ENCODE measurements at places on chromosomes 7 and 10.
A peak's percentile ranks its signal among the peaks of the same experiment; 100 is the strongest.

DNA sequence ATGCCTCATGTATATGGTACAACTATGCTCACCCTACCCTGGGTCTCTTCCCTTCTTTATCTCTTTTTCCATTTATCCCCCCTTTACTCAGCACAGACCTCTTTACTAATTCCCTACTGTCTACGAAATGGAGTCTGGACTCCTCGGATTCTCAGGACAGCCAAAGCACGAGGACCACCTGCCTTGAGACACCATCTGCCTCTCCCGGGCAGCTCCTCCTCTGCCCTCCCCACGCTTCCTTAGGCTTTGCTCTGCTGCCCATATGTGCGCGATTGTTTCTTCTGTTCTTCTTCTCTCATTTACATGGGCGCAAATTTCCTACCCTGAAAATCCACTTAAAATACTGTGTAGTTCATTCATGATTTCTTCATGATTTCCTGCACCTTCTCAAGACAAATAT lies 62.7 kb upstream of the STK17A start:
- DNase-seq: no peak

GRCh38 chr10:86506499-86506898 lies 15.1 kb downstream of the WAPL start:
- DNase-seq: no peak

GRCh38 chr7:28754027-28754426 lies 204.1 kb downstream of the TRIL start:
- no peak for DNase-seq

- no peak for DNase-seq
Observed at GRCh38 chr10:62084451-62084850, 183.0 kb downstream of the ARID5B start.

- no peak for DNase-seq
Observed at GRCh38 chr10:74612195-74612594, 214.2 kb upstream of the KAT6B start.

DNA sequence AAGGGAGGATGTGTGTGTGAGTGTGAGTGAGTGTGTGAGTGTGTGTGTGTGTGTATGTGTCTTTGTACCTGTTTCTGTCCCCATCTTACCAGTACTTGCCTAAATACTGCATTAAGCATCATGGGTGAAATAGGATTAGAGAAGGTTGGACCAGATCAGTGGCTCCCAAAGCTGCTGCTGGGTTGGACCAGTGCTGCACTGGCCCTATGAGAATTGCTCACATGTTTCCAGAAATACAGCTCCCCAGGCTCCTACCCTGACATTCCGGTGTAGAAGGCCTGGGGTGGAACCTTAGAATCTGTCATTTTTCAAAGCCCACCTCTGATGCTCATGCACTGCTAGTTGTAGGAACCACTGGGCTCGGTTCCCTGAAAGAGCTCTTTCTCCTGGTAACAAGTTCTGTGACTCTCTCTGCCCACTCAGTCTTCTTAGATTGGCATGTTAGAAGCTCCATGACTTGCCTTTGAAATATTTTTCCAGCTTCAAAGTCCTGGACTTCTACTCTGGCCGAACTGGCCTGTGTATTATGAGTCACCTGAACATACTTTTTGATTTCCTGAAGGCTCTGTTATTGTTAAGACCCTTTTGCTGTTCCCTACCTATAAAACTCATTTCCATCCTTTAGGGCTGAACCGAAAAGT lies 224.7 kb downstream of the CUX1 start:
- DNase-seq: no peak

DNA sequence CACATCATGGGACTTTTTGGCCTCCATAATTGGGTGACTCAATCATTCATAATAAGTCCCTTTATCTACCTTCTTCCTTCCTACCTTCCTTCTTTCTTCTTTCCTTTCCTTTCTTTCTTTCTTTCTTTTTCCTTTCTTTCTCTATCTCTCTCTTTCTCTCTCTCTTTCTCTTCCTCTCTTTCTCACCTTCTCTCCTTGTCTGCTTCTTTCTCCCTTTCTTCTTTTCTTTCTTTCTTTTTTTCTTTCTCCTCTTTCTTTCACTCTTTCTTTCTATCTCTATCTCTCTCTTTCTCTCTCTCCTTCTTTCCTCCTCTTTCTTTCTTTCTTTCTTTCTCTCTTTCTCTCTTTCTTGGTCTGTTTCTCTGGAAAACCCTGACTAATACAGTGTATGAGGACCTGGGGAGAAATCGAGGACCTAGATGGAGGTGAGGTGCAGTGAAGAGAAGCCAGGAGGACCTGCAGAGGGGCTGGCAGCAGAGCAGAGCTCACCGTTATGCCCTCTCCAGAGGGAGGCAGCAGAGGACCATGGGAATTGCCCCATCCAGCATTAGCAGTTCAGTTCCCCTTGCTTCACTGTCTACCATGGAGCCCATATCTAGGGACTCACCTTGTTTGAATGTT lies 52.7 kb upstream of the BTRC start:
- DNase-seq: no peak

GRCh38 chr10:493391-494148 lies 195.9 kb downstream of the DIP2C start:
- DNase-seq: no peak

DNA sequence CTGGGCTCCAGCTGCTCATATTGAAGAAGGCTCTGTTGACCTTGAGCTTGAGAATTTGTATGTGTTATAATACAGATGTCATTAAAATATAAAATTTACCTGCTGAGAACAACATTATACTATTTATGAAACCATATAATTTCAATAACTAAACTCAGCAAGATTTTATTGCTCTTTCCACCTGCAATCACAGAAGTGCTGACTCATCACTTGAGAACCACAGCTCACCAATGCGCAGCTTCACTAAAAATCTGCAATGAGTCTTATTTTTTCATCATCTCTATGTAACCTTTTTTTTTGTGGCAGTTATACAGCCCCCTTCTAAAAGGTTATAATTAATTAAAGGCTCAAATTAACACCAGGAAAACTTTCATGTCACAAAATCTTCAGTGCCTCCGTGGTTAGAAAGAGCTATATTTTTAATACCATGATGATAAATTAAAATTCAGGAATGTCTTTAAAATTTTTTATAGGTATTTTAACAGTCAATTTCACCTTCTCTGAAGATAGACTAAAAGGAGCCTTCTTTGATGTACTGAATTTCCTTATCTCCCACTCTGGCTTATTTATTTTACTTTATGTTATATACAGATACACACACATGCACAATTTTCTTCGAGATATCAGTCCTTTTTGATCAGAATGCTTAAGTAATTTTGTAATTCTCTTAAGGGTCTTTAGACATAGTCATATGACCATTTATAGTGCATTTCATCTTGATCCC lies 102.7 kb downstream of the EVX1 start:
- no peak for DNase-seq

DNA sequence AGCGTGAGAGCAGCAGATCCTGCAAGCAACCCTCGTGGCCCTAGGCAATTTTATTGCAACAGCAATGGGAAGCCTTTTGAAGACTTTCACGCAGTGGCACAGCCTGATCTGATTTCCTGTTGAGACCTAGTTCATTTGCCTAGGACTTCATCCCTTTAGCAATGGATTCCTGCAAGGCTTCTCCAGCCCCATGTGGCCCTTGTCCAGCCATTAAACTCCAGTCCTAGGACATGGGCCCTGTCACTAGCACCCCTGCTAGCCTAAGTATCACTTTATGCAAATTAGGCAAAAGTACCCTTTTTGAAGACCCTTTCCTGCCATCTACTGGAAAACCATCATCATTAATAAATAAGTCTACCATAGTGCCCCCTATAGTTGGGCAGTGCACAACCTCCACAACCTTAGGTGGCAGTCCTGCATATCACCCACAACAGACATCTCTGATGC lies 379.4 kb downstream of the GALNT17 start:
- no peak for DNase-seq

DNA sequence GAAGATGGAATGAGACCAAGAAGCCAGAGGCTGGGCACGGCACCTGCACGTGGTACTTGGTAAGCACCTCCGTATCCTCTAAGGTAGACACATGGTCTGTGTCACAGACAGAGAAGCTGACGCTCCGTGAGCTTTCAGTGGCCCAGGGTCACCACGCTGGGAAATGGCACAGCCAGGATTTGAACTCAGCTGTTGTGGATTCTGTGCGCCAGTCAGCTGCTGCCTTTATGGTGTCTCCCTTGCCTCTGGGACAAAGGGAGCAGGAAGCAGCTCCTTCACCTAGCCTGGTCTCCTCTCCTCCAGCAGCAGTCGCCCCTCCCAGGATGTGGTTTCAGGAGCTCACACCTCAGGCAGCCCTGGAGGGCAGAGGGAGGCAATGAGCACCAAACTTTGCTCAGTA lies 110.8 kb downstream of the ARHGAP22 start:
- DNase-seq: no peak

DNA sequence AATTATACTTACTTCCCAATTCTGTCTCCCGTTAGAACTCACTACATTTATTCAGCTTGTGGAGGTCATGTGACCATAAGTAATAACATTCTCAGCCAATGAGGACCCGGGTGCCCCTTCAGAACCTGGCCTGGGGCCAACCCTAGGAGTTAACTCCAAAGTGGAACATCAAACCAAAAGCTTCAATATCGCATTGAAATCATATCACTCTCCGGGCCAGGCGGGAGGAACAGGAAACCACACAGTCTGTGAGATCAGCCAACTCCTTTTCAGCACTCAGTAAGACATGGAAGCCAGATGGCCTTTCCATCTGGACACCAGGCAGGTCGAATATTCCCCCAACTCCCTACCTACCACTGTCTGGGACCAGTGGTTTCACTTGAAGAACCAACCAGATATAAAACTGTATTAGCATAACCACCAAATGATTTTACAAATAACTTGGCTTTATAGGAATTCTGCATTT lies 5.5 kb downstream of the CREB3L2 start:
- peak; percentile 79 for DNase-seq

DNA sequence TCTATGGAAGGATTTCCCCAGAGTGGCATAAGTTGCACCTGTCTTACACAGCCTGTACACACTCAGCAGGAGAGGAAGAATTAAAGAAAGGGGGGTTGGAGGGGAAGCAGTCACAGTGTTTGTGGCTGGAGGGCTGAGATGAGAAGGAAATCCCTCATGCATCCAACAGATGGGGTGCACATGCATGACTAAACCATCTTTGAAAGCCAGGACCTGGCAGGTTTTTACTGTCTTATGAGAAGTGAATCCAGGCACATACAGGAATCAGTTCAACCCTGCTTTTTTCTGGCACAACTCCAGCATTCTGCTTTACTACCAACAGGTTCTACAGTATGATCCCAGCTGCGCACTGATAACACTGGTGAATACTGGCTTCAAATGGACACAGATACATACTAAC lies 107.7 kb downstream of the CACNA2D1 start:
- DNase-seq: peak; percentile 77

GRCh38 chr7:5636446-5636835 lies 145.0 kb downstream of the RNF216 start:
- DNase-seq: no peak

DNA sequence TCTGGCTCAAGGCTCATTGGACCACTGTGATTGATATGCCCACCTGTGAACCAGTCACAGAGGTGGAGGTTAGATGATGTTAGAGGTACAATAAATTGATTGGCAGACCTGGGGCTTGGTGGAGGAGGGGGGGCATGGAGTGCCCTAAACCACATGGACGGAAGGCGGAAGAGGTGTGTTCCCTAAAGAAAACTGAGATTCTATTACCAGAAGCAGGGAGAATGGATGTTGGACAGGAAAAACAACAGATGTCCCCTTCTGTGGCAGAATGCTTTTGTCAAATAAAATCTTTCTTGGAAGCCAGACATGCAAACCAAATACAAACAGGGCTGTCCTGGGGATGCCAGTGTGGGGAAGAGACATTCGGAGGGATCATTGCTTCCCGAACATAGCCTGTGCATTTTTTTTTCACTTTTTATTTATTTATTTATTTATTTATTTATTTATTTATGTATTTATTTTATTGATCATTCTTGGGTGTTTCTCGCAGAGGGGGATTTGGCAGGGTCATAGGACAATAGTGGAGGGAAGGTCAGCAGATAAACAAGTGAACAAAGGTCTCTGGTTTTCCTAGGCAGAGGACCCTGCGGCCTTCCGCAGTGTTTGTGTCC lies 433.9 kb downstream of the RPS24 start:
- no peak for DNase-seq

GRCh38 chr7:92988051-92988450 lies 129.7 kb downstream of the SAMD9 start:
- DNase-seq: peak; percentile 34

- DNase-seq: peak; percentile 58
Observed at GRCh38 chr10:77251297-77252013, 386.2 kb downstream of the KCNMA1 start.

DNA sequence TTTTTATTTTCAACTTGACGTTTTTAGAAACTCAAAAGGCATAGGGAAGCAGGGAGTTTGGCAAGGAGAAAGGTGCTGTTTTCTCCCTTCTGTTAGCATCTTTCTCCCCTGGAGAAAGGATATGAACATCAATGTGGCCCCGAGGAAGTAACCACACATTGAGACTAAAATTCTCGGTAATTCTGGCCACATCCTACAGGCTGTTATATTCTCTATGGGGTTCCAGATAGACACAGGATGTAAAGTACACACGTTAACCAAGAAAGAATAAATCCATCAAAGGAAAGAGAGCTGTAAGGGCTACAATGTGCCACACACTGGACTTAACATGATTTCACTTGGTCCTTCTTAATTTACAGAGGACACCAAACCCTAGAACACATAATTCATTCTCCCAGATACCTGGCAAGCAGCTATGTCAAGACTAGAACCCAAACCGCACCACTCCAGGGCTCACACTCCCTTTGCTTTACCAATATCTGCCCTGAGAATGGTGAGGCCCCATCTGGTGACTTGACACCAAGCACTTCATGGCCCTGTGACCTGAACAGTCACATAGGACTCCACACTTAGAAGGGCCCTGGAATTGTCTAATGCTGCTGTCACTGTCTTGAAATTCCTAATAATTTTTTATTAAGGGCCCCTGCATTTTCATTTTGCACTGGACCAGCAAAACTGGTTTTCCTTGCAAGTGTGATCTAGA lies 73.9 kb downstream of the PRLHR start:
- DNase-seq: no peak

Data from SK-N-SH (cell line).